CD14-positive monocyte (primary cell): ENCODE measurements at places on chromosomes 6 and 20.

DNA sequence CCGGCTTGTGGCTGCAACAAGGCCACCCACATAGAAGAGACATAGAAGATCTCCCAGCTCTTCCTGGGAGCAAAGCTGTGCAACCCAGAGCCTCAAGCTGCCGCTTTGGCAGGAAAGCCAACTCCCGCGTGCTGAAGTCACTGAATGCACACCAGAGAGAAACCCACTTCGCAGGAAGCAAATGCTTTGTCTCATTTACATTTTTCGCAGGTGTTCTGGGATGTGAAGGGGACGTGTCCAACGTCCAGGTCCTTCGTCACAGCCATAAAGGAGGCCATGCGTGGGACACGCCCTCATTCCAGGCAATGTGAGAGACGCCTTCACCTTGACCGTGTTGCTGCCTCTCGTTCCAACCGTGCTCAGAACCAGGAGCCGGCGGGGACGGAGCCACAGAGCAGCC is 24.4 kb downstream of the KCNQ2 start:
- no peak for DNase-seq

DNA sequence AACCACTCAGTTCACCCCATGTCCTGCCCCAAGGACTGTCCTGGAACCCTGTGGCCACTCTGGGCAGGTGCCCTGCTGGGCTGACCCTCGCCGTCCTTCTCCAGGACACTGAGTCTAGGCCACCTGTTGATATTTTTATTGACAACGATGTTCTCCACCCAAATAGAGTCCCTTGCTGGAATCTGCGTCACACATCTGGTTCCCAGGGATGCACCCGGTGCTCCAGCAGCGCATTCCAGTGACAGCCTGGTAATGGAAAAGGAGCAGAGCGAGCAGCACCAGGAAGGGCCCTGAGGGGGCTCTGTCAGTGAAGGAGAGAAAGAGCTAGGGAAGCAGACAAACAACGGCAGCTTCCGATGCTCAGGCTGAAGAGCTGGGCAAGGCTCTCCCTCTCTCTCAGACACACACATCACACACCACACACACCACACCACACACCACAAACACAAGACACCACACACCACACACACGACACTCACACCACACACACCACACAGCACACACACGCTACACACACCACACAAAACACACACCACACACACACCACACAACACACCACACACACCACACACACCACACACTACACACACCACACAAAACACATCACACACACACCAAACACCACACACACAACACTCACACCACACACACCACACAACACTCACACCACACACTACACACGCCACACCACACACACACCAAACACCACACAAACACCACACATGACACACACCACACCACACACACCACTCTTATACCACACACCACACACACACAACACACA is 117.9 kb upstream of the THBS2 start:
- no peak for DNase-seq

DNA sequence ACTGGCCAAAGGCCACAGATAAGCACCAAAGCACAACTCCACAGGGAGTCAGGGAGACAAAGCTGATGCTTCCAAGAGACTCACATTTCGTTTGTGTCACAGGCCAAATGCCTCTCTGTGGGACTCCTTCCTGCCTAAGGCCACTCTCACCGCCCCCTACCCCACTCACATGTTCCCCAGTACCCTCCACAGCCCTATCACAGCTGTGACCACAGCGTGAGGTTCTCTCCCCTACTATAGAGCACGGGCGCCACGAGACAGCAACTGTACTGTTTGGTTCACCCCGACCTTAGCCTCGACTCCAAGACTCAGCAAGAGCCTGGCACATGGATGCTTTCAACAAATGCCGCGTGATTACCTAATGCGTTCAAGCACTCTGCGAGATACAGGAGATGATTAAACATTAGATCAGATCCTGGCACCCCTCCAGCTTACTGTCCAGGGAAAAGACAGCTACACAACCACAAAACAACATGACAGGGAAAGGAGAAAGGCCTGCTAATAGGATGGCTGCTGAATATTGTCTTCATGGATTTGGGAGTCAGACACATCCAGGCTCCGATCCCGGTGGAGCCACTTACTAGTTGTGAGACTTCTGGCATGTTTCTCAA is 105.5 kb downstream of the AGPAT4 start:
- DNase-seq: no peak

DNA sequence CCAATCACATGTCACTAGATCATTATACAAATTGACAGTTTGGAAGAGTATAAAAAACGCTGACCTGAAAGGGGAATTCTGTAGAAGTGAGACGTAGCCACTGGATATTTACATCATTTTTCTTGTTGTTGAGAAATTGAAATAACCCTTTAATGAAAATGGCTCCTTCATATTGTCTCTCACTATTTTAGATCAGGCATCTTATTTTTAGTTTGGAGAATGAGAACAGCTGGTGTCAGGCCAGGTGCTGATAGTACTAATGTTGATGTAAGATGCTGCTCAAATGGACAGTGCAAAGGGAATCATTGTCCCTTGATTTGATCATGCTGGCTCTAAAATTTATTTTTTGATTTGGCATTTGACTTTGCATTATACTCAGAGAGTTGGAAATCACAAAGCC is 17.4 kb downstream of the NKAIN2 start:
- DNase-seq: no peak

DNA sequence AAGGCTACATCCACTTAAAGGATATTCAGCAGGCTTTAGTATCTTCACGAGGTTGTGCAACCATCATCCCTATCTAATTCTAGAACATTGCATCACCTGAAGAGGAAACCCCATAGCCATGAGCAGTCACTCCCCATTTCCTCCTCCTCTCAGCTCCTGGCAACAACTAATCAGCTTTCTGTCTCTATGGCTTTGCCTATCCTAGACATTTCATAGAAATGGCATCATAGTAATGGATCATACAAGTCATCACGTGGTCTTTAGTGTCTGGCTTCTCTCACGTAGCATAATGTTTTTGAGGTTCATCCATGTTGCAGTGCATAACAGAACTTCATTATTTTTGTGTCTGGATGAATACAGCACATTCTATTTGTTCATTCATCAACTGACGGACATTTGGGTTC is 20.5 kb downstream of the SNAI1 start:
- peak; percentile 99 for DNase-seq

GRCh38 chr6:53894091-53894490 is 99.3 kb downstream of the LRRC1 start:
- no peak for DNase-seq
